ENCODE measurements at places on chromosomes 3 and 15.

GRCh38 chr3:64958199-64958843 is 270.5 kb upstream of the ADAMTS9 start:
- H3K4me1 ChIP-seq: no peaks in the 10 kb centered on the region
- no peak overlapping the region for H3K27ac ChIP-seq
- no peak for DNase-seq
- no peaks in the 10 kb centered on the region for H3K36me3 ChIP-seq

DNA sequence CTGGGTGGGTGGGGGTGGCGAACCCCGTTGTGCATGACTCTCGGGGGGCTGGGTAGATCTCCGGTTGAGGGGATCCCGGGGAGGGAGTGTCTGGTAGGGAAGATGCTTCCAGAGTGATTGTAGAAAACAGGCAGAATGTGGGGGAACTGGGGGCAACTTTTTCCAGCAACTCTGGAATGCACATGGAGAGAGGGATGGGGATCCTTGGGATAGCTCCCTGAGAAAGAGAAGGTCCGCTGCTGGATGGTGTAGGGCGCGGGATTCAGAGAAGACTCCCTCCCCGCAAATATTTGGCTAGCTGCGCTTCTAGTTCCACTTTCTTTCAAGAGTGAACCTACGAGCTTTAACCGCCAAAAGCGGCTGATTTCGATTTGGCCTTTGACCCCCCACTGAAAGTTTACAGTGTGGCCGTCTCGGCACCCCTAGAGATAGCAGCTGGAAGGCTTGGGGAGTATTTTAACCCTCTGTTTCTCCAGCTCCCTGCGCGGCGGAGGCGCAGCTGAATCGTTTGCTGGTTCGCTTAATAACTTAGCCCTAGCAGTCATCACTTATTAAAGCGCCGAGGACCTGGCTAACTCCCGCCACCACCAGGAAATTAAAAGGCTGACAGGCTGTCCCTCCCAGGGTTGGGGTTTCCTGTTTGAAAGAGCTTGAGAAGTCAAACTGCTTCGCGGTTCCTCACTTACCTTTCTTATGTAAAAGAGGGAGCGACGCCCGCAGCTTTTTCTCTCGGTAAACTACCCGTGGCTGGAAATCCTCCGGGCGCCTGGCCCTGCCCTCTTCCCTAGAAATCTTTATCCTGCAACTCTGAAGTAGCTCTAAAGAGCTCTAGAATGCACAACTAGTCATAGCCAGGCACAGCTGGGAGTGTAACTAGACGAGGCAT is 1.2 kb downstream of the PHLDB2 start:
- peaks cover 18% of the 10 kb centered on the region for H3K36me3 ChIP-seq
- H3K27ac ChIP-seq: peak overlapping the region; percentile 100
- H3K27me3 ChIP-seq: no peaks in the 10 kb centered on the region

GRCh38 chr3:66406163-66406562 is 94.7 kb downstream of the LRIG1 start:
- peaks cover 33% of the 10 kb centered on the region for H3K36me3 ChIP-seq
- peaks cover 14% of the 10 kb centered on the region for H3K4me1 ChIP-seq
- no peaks in the 10 kb centered on the region for H3K27me3 ChIP-seq
- no peak for DNase-seq

DNA sequence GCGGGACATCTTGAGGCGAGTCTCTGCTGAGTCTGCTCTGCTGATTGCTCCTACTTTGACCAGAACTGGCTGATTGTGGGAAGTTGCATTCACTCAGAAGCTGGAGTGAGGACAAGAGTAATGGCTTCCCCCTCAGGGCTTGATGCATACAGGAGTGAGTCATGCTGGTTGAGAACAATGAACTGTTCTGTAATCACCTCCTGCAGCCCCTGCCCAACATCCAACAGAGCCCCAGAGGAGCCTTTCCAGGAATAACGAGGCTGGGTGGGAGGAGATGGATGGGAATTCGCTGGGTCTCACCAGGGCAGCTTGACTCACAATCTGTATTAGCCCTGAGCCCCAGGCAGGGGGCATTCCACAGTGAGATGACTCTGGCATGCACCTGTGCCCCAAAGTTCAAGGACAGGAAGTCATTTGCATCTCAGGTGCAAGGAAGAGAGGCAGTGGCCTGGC is 85.0 kb downstream of the RAB11A start:
- peaks cover 21% of the 10 kb centered on the region for H3K27me3 ChIP-seq
- H3K27ac ChIP-seq: no peak overlapping the region
- DNase-seq: no peak
- H3K4me3 ChIP-seq: no peak overlapping the region

DNA sequence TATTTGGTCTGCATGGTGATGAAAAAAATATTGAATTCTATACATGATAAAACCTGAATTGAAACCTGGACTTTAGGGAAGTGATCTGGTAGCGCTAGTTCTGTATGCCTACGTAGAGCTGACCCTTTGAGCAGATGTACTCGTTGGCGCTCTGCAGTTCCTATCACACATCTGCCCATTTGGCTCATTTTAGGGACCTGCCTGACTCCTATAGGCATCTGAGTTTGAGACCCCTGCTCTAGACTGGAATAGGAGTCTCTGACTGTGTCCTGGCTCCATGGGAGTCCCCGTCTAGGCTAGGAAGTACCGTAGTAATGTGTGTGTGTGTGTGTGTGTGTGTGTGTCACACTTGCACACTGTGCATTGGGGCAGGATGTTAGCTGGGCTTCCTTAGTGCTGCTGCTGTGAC is 21.2 kb downstream of the STARD5 start:
- H3K4me3 ChIP-seq: no peak overlapping the region
- H3K4me1 ChIP-seq: peaks cover 5% of the 10 kb centered on the region
- DNase-seq: no peak
- H3K36me3 ChIP-seq: no peaks in the 10 kb centered on the region

DNA sequence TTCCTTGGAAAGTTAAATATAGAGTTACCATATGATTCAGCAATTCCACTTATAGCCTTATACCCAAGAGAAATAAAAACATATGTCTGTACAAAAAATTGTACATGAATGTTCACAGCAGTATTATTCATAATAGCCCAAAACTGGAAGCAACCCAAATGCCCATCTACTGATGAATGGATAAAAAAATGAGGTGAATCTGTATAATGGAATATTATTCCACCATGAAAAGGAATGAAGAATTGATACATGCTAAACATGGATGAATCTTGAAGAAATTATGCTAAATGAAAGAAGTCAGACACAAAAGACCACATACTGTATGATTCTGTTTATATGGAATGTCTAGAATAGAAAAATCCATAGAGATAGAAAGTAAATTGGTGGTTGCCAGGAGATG is 61.4 kb downstream of the TTC23 start:
- no peak for DNase-seq
- no peaks in the 10 kb centered on the region for H3K27me3 ChIP-seq
- no peak overlapping the region for H3K27ac ChIP-seq
- no peak overlapping the region for H3K4me3 ChIP-seq
- peaks cover 9% of the 10 kb centered on the region for H3K4me1 ChIP-seq

Data from SJSA1 (cell line).